Stimulated activated CD8-positive, alpha-beta memory T cell treated with anti-CD3 and anti-CD28 coated beads, Interleukin-15, amount 100 ng/mL, for 24 hours (primary cell): ENCODE measurements at places on chromosomes 2 and 18.

- DNase-seq = no peak
Observed at GRCh38 chr2:182229297-182229696, 197.5 kb downstream of the PDE1A start.

GRCh38 chr2:40432921-40433483 is 18.9 kb downstream of the SLC8A1 start:
- no peak for DNase-seq

DNA sequence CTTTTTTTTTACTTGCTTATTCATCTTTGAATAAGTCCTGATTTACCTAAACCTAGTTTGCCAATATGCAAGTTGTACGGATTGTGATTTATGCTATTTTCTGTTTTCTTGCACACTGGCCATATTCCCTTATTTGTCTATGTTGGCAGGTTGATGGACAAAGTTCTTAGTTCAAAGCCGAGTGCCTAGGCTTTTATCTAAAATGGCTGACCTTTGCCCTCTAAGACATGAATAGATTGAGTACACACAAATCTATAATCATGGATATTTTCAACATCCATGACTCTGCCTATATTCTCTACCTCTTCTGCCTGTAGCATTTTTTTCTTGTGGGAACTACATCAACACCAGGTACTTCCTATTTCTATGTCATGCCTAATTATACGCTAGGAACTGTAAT is 171.7 kb downstream of the TMEFF2 start:
- DNase-seq = no peak

- no peak for DNase-seq
Observed at GRCh38 chr2:236888794-236889780, 196.6 kb upstream of the COPS8 start.

DNA sequence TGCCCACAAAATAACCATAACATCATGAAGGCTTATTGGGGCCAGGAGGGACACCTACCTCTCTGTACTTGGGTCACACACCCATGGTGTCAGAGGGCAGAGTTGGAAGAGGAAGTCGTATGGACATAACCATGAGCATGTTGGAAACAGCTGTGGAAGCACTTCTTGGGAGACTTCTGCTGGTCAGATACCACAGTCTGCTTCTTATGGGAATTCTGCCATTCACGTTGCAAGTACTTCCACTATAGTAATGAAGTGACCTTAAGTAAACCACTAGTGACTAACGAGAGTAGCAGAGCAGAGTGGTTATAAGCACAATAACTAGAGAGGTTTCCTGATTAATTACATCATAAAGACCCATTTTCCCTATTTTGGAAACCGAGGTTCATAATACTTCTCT is 61.1 kb upstream of the TFPI start:
- no peak for DNase-seq
